ENCODE measurements at places on chromosomes 7 and 10.

DNA sequence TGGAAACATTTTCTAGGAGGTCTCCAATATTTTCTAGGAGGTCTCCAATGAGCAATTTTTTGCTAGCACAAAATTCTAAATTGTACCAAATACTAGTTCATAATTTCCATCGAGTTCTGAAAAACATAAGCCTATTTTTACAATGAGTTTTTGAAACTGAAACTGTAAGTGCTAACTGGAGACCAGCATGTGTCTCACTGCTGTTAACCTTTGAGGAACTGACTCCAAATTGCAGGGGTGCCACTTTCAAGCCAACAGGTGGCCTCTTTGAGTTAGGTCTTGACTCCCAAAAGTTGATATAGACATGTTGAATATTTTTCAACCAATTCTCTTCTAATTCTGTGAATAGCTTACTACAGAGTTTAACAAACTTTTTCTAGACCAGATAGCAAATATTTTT lies 58.8 kb downstream of the CAV1 start:
- no peak for DNase-seq

DNA sequence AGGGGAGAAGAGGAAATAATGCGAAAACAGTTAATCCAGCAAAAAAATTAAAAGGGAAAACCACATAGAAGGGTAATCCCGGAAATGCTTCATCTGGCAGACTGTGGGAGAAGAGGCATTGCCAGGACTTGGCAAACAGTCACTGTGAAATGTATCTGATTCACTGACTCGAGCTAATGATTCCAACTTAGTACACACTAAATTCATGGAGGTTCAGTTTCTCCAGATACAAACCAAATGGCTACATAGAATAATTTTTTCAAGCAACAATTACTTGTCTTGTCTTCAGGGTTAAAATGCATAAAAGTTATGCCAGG lies 36.4 kb downstream of the GDI2 start:
- DNase-seq = no peak

DNA sequence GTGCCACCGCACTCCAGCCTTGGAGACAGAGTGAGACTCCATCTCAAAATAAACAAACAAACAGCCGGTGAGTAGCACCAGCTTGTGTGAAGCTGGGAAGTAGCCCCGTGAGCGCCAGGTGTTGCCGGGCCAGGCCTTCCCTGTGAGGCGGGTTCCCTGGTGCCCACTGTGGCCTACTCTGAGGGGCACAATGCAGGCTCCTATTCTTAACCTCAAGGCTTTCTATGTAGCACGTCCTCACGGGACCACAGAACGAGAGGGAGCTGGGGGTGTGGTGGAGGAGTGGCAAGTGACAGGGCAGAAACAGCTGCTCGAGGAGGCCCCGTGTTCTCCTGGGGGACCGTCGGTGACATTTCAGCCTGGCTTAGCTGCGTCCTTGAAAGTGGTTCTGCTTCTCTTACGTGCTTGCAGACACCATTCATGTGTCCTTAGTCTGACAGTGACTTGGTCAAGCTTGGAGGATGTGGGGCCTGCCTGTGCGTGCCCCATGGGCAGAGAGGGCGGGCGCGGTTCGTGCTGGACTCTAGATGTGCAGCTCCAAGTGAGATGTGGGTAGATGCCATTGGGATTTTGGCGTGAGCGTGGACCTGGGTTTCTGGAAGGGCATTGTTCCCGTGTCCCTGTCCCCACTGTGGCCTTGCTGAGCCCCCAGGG lies 116.6 kb downstream of the NKX6-2 start:
- no peak for DNase-seq

- DNase-seq = no peak
These were observed 3.6 kb downstream of the BHLHA15 start for GRCh38 chr7:98214811-98215321.

All from effector CD8-positive, alpha-beta T cell (primary cell).